T-helper 9 cell (primary cell): ENCODE measurements at places on chromosomes 7 and 10.

- DNase-seq, result no peak
Observed at GRCh38 chr10:77625379-77625778, 12.2 kb downstream of the KCNMA1 start.

DNA sequence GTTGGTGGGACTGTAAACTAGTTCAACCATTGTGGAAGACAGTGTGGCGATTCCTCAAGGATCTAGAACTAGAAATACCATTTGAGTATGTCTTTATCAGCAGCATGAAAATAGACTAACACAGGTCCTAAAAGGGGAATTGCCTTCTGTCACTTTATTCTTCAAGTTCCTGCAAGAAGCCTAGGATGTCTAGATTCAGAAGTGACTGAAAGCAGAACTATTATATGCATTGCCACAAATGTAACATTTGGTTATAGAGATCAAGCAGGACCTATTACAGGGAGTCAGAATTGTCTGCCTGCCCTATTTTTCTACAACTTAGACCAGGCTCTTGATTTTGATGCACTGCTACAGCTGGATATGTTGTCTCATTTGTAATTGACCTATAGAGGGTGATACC, 364.7 kb downstream of the SORCS1 start:
- no peak for DNase-seq

GRCh38 chr10:10624567-10624962, 393.1 kb upstream of the CELF2 start:
- DNase-seq, result no peak

GRCh38 chr10:24208661-24209431, at the start of gene KIAA1217:
TSS of gene KIAA1217 (plus strand) at chr10:24209138. CDS start at chr10:24209194, 56 bp downstream.
- no peak for DNase-seq

GRCh38 chr10:84543948-84544347, 215.6 kb downstream of the CCSER2 start:
- no peak for DNase-seq

DNA sequence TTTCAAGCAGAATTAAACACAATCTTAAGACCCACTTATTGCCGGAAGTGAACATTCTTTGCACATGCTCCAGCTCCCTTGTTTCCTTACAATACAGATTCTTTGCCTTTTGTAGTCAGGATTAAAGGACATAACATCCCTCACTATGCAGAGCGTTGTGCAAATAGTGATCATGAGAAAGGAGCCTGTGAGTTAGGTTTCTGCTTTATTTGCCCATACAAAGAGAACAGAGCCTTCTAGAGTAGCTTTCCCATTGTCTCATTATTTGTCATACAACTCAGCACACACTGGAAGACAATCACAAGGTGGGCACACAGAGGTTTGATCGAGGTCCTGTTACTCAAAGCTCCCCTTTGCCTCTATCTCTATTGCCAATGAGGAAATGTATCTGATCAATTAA, 48.2 kb upstream of the WDR11 start:
- no peak for DNase-seq

DNA sequence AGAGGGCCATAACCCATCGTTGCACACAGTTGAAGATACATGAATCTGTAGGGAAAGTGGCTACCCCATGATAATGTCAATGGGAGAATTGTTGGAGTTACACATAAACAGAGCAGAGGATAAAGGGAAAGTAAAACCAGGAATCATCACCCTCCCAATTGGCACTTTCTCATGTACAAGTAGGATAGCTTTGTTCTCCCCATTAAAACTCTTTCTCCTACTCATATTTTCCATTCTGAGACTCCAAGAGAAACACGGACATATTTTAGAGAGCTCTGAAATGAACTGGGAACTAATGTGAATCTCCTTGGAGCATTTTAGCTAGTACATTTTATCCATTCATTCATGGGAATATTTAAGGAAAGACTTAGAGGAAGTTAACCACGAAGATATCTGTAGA, 17.2 kb upstream of the LRRC17 start:
- no peak for DNase-seq

- DNase-seq, result no peak
Observed at GRCh38 chr10:20372748-20373147, 524.4 kb downstream of the NEBL start.

DNA sequence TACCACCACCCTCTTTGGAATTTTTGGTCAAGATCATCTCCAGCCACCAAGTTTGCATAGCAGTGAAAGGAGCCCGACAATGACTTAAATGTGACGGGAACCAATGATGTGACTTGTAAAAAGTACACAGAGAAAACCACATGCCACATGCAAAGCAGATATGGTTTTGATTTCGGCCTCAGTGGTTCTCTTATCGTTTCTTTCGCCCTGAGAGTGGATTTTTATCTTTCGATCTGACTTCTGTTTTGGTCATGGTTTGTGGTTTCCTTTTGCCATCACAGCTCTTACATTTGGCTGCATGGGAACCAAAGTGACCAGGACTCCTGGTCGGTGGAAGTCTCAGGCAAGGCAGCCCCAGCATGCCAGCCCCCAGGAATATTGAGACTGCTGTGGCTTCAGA, 31.5 kb downstream of the TCF7L2 start:
- no peak for DNase-seq

GRCh38 chr10:51314481-51314880, 240.2 kb downstream of the PRKG1 start:
- no peak for DNase-seq

GRCh38 chr7:143415742-143416397, 7.2 kb upstream of the EPHA1 start:
- no peak for DNase-seq

DNA sequence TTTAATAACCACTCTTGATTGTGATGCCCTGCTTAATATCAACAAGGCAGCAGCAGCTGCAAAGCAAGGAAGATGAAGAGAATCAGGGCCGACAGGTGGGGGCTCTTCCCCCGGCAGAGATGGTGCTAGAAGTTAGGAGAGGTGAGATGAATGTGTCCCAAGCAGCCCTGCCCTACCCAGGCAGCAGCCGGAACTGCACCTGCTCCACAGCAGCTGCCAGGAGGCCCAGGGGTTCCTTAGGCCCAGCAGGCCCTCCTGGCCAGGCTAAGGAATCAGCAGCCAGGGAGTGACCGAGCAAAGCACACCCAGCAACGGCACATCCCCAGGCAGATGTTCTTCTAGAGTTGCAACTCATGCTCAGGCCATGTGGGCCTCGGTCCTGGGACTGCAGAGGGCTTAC, 17.9 kb downstream of the AFAP1L2 start:
- no peak for DNase-seq

- no peak for DNase-seq
Observed at GRCh38 chr10:30988831-30989435, 42.7 kb downstream of the ZNF438 start.

DNA sequence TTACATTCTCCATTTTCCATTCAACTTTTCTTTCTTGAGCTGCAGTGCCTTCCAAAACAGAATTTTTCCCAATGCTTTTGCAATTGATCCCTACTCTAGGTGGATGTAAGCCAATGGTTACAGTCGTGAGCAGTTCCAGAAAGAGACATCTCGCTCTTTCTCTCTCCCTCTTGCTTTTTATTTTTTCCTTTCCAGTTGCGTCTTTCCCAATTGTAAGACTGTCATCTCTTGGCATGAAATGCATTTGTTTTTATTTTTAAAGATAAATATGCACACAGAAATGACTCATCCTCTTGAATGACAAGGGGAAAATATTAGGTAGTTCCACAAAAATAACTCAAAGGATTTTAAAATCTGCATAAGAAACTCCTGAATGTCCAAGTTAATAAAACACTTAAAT, 25.1 kb downstream of the GLI3 start:
- DNase-seq, result no peak

- DNase-seq, result no peak
Observed at GRCh38 chr7:151732834-151733592, 143.9 kb downstream of the PRKAG2 start.

- no peak for DNase-seq
Observed at GRCh38 chr7:75979759-75980429, 14.5 kb downstream of the TMEM120A start.

- no peak for DNase-seq
Observed at GRCh38 chr7:82235713-82236112, 207.9 kb downstream of the CACNA2D1 start.

GRCh38 chr7:96388620-96389383, 66.9 kb upstream of the SLC25A13 start:
- DNase-seq, result no peak

- DNase-seq, result no peak
Observed at GRCh38 chr10:5940807-5941218, 36.5 kb downstream of the IL15RA start.

DNA sequence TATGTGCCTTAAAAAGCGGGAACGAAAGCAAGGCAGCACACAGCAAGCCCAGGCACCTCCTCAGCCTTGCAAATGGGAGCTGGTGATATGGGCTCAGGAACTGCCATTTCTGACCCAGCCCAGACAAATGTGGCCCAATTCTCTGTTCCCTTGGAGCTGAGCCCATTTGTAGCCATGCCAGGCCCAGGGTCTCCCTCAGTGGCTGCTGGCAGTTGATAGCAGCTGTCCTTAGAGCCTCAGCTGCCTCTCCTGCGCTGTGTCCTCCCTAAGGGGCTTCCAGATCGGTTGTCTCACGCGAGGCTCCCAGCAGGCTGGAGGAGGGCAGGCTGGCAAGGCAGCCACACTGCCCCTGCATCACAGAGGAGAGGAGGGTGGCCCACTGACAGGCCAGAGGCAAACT, 275.8 kb downstream of the KCNMA1 start:
- no peak for DNase-seq

DNA sequence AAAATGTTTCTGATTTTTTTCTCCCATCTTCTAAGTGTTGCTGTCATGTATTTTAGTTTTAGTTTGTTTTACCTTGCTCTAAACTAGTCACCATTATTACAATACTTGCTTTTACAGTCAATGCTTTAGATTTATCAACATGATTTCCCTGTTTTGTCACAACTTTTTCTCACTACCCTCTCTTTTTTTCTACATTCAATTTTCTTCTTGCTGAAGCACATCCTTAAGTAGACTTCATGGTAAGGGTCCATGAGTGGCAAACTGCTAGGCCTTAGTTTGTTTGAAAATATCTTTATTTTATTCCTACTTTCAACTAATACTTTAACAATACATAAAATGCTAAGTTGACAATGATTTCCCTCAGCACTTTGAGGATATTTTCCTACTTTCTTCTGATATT, 173.5 kb downstream of the DNAJC1 start:
- DNase-seq, result no peak

DNA sequence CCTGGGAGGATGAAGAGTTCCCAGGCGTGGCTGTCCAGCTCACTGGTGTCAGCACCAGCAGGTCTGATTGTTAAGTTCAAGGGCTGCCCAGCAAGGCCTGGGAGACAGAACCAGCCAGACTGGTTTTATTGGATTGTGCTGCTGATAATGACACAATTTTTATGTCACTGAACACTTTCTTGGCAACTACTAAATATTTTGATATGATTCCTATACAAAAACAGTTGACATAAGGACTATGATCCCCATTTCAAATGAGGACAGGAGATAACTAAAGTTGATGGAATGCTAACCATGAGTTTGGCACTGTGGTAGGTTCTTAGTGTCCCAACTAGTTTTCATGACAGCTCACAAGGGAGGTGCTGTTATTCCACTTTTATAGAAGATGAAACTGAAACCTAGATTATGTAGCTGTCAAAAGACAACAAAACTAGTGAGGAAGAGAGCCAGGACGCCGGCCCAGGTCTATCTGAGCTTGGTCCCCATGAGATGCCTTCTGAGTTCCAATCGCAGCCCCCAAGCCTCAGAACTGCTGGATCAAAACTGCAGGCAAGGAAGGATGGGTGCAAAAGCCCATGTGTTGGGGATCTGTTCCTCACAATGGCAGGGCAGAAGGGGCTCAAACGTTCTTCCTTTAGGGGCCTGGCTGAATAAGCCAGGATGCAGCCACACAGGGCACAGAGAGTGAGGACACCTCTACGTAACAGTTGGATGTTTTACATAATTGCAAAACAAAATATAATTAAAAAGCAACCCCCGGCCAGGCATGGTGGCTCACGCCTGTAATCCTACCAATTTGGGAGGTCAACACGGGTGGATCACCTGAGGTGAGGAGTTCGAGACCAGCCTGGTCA, 52.8 kb downstream of the COBL start:
- DNase-seq, result no peak

GRCh38 chr7:146136357-146136875, 19.8 kb downstream of the CNTNAP2 start:
- DNase-seq, result no peak

DNA sequence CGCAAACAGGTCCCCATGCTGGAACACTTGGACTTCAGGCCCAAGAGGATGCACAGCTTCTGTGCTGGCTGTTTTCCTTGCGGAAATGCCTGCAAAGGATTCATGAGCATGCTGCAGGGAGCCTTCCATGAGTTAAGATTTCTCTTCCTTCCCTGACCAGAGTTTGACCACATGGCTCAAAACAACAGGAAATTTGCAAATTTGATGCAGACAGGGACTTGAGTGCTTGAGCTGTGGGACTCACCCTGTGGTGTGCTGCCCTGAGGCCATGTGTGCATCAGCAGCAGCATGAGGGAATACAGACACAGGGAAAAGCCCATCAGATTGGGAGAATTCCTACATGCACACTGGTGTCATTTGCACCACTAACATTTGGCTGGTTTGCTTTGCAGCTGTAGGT, 195.4 kb downstream of the CDC14C start:
- DNase-seq, result no peak

DNA sequence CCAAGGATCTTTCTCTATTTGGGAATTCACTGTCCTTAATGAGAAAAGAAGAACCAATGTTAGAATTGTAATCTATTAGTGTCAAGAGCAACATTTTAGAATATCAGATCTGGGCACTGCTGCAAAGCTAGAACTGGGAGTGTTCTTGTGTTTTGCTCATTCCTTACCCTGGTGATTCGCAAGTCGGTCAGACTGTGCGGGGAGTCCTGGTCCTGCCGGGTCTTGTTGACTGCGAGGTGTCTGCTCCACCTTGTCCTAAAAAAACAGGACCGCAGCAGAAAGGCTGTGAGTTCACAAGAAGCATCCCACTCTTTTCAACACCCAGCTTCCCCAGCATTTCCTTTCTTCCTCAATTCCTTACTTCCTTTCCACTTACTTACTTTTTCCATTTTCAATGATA, 79.0 kb downstream of the GRB10 start:
- no peak for DNase-seq

GRCh38 chr7:104362756-104363155, 34.4 kb downstream of the LHFPL3 start:
- DNase-seq, result no peak

DNA sequence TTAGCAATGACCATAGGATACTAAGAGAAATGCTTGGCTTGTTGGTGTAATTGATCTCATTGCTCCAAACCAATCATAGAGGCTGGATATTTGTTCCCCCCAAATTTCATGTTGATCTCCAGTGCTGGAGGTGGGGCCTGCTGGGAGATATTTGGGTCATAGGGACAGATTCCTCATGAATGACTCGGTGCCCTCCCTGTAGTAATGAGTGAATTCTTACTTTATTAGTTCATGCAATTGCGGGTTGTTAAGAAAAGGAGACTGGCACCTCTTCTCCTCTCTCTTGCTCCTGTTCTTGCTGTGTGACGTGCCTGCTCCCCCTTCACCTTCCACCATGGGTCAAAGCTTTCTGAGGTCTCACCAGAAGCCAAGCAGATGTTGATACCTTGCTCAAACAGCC, 630.1 kb downstream of the CALN1 start:
- no peak for DNase-seq

DNA sequence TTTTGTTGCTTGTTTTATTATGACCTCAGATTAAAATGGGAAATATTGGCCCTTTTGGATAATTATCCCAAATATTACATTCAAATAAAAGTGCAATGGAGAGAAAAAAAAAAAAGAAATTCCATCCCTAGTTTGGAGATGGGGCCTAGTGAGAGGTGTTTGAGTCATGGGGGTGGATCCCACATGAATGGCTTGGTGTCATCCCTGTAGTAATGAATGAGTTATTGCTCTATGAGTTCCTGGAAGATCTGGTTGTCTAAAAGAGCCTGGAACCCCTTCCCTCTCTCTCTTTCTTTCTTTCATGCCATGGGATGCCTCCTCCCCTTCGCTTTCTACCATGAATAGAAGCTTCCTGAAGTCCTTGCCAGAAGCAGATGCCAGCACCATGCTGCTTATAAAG, 44.3 kb downstream of the MSRB2 start:
- DNase-seq, result no peak
